ENCODE measurements at places on chromosomes 2 and 18.

DNA sequence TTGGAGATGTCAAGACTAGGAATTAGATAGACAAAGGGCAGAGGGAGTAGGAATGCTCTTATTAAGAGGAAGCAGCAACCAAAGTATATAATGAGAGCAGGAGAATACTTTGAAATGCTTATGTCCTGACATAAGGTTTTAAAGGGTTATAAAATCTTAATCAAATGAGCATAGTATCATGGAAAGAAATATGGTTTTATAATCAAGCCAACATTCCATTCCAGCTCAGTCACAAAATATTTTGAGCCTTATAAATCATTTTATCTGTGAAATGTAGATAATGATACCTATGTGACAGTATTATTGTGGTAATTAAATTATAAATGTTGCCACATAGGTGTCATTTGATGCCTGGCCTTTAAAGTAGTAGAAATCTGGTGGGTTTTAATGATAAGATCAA is 17.6 kb downstream of the VSNL1 start:
- H3K27ac ChIP-seq, result no peak overlapping the region
- H3K27me3 ChIP-seq, result no peaks in the 10 kb centered on the region
- H3K4me3 ChIP-seq, result no peak overlapping the region

DNA sequence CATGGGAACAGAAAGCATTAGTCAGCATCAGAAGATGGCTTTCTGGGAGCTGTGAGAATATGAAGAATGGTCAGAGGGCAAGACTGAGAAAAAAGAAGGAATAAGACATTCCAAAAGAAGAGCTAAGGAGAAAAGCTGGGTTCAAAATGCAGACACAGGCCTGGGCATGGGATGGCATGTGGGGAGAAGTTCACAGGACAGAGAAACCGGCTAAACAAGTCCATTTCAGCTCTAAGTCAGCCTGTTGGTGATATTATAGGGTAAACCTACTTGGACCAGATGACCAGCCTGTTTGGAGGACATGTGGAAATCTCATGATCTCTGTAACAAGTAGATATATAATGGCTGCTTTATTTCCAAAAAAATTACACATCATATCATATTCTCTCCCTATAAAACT is 91.7 kb upstream of the MEIS1 start:
- DNase-seq, result no peak
- H3K27me3 ChIP-seq, result no peaks in the 10 kb centered on the region
- no peaks in the 10 kb centered on the region for H3K4me1 ChIP-seq
- no peaks in the 10 kb centered on the region for H3K36me3 ChIP-seq

- H3K4me1 ChIP-seq, result peaks cover 32% of the 10 kb centered on the region
- H3K27me3 ChIP-seq, result no peaks in the 10 kb centered on the region
- H3K36me3 ChIP-seq, result no peaks in the 10 kb centered on the region
- H3K27ac ChIP-seq, result peak overlapping the region; percentile 65
- H3K4me3 ChIP-seq, result no peak overlapping the region
These were observed 66.7 kb downstream of the SPATS2L start for GRCh38 chr2:200373231-200373630.

GRCh38 chr2:128531856-128532255 is 213.2 kb upstream of the HS6ST1 start:
- H3K27ac ChIP-seq, result no peak overlapping the region
- no peaks in the 10 kb centered on the region for H3K4me1 ChIP-seq
- no peaks in the 10 kb centered on the region for H3K36me3 ChIP-seq

- DNase-seq, result no peak
- H3K4me1 ChIP-seq, result no peaks in the 10 kb centered on the region
- no peak overlapping the region for H3K27ac ChIP-seq
- no peaks in the 10 kb centered on the region for H3K36me3 ChIP-seq
- no peaks in the 10 kb centered on the region for H3K27me3 ChIP-seq
- no peak overlapping the region for H3K4me3 ChIP-seq
These were observed 41.0 kb downstream of the EPB41L5 start for GRCh38 chr2:120053891-120054290.

- no peak overlapping the region for H3K27ac ChIP-seq
- H3K4me1 ChIP-seq, result no peaks in the 10 kb centered on the region
- no peaks in the 10 kb centered on the region for H3K36me3 ChIP-seq
- no peaks in the 10 kb centered on the region for H3K27me3 ChIP-seq
- no peak overlapping the region for H3K4me3 ChIP-seq
These were observed 201.4 kb downstream of the TCF4 start for GRCh38 chr18:55386545-55386944.

GRCh38 chr2:241459520-241459919 is 48.9 kb downstream of the STK25 start:
- no peaks in the 10 kb centered on the region for H3K27me3 ChIP-seq
- no peak for DNase-seq
- H3K4me1 ChIP-seq, result no peaks in the 10 kb centered on the region
- no peak overlapping the region for H3K27ac ChIP-seq

DNA sequence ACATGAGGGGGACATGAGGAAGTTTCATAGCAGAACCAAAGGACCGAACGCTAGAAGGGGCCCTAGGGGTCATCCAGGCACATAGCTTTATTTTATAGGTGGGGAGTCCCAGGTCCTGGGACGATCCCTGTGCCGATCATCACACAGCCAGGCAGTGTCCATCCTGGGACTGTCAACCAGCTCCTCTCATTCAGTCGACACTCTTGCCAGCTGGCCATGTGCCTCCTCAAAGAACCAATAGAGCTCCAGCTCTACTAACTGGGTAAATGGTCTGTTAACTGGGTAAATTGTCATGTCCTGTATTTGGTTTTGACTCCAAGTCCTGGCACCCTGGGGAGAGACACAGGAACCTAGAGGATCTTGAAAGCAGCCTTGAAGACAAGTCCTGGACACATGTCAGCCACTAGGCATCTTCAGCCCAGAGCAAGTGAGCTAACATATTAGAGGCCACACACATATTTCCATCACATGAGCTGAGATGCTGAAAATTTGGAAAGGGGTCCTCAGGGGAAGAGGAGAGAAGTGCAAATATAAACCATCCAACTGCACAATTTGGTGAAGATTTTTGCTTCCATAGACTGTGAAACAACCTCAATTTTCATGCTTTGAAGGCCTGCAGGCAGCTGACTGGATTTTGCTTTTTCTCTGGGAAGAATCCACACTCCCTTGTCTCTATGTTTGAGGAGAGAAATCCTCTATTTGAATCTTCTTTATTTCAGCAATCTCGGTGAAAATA is 361.1 kb upstream of the SLC14A2 start:
- H3K4me1 ChIP-seq, result no peaks in the 10 kb centered on the region
- DNase-seq, result no peak
- no peaks in the 10 kb centered on the region for H3K36me3 ChIP-seq
- H3K27me3 ChIP-seq, result no peaks in the 10 kb centered on the region

- peaks cover 49% of the 10 kb centered on the region for H3K36me3 ChIP-seq
- no peaks in the 10 kb centered on the region for H3K27me3 ChIP-seq
- no peak for DNase-seq
- peak overlapping the region; percentile 84 for H3K4me3 ChIP-seq
- no peak overlapping the region for H3K27ac ChIP-seq
- peaks cover 16% of the 10 kb centered on the region for H3K4me1 ChIP-seq
These were observed 1.1 kb downstream of the RPL37A start for GRCh38 chr2:216499641-216500218.

DNA sequence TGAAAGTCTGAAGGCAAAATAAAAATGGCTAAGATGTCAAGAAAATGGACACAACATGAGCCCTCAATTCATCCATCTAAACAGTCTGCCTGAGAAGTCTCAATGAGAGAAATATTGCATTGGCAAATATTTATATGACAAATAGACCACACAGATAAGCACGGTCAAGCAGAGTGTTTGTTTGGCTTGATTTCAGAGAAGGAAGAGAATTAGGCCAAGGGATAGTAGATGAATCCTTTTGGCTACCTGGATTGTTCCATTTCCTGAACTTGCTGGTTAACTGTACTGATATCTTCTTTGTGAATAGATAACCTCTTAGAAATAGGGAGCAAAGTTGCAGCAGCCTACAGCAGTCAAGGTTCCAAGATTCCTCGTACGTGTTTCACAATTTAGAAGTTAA is 129.6 kb downstream of the RBMS1 start:
- H3K27me3 ChIP-seq, result no peaks in the 10 kb centered on the region
- no peaks in the 10 kb centered on the region for H3K4me1 ChIP-seq
- no peak overlapping the region for H3K4me3 ChIP-seq
- no peaks in the 10 kb centered on the region for H3K36me3 ChIP-seq

DNA sequence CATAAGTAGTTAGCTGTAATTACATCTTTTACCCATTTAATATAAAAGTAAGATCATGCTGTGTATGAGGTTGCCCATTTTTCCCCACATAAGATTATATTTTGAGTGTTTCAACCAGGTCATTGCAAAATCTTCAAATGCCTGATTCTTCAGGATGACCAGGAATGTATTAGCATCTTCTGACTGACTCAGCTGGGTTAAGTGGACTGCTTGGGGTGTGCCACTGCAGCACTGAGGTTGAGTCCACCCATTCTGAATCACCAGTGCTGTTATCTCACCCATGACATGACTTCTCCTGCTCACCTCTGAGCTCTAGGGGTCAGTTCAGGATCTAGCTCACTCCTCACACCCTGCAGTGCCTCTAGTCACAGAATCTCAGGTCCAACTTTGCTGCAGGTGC is 576.7 kb upstream of the ZEB2 start:
- H3K27ac ChIP-seq, result no peak overlapping the region
- no peaks in the 10 kb centered on the region for H3K36me3 ChIP-seq
- no peak overlapping the region for H3K4me3 ChIP-seq
- no peak for DNase-seq

DNA sequence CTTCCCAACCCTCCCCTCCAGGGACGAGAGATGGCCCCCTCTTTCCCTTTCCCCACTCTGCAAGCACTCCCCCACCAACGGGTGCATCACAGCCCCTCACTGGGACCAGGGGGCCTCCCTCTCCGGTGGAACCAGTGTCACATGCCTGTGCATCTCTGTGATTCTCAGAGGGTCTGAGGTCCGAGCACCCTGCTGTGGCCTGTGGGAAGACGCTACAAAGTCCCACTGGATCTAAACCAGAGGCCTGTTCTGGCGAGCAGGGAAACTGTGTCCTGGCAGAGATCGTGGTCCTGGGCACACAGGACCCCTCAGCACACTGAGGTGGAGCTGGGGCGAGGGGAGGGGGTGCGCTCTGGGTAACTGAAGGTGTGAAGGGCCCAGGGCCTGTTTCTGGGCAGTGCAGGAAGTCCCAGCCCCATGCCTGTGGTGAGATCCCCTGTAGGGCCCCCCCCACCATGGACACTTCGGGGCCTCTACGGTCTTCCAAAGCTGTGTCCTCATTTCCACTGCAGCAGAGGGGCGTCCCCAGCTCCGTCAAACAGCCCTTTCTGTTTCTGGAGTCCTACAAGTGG is 8.0 kb downstream of the SNORC start:
- no peak overlapping the region for H3K4me3 ChIP-seq
- no peaks in the 10 kb centered on the region for H3K27me3 ChIP-seq
- no peaks in the 10 kb centered on the region for H3K36me3 ChIP-seq
- peaks cover 4% of the 10 kb centered on the region for H3K4me1 ChIP-seq

- no peak overlapping the region for H3K27ac ChIP-seq
- peaks cover 86% of the 10 kb centered on the region for H3K27me3 ChIP-seq
- no peak overlapping the region for H3K4me3 ChIP-seq
- DNase-seq, result no peak
These were observed 3.3 kb upstream of the HOXD11 start for GRCh38 chr2:176103742-176104315.

DNA sequence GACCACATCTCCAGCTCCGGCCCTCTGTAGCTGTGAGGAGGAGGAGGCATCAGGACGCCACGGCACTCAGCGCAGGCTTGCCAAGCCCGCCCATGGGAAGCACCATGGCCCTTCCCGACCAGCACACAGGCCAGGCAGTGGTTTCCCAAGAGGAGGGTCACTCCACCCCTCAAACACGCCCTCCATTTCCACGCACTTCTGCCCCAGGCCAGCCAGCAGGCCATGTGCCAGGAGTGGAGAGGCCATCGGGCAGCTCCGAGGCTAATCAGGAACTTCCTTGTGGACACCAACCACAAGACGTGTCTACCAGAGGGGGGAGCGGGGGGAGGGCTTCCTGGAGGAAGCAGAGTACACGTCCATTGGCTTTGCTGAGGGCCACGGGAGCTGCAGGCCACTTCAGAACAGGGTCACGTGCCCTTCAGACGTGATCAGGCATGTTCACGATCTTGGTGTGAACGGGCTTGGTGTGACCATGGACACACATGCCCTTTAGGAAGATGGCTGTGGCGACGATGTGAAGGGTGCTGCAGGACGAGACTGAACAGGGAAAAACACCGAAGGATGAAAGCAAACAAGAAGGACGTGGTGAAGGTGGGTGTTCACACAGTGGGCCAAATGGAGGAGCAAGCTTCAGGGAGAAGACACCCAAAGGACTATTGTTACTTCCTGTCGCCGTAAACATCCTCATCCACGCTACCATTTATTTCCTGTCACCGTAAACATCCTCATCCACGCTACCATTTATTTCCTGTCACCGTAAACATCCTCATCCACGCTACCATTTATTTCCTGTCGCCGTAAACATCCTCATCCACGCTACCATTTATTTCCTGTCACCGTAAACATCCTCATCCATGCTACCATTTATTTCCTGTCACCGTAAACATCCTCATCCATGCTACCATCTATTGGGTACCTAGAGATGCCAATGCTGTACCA is 6.5 kb upstream of the MTERF4 start:
- H3K27ac ChIP-seq, result no peak overlapping the region
- no peaks in the 10 kb centered on the region for H3K27me3 ChIP-seq
- H3K36me3 ChIP-seq, result no peaks in the 10 kb centered on the region
- no peak for DNase-seq
- no peak overlapping the region for H3K4me3 ChIP-seq
- H3K4me1 ChIP-seq, result peaks cover under 1% of the 10 kb centered on the region

DNA sequence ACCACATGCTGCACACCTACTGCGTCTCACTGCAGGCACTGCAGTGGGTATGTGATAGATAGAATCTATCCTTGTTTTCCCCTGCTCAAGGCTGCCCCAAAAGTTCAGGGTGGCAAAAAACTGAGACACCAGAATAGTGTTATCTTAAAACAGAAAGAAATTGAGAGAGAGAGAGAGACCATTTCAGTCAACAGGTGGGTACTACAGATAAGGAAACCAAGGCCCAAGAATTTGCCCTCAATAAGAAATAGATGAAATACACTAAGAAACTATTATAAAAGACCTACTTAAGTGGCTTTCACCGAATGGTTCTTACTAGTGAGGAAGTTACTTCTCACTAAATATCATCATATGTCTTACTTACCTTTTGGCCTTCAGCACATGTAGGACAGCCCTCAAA is 27.9 kb downstream of the EPG5 start:
- H3K27me3 ChIP-seq, result no peaks in the 10 kb centered on the region
- H3K36me3 ChIP-seq, result peaks cover 8% of the 10 kb centered on the region
- no peak overlapping the region for H3K4me3 ChIP-seq
- H3K27ac ChIP-seq, result no peak overlapping the region

- no peaks in the 10 kb centered on the region for H3K4me1 ChIP-seq
- no peak overlapping the region for H3K27ac ChIP-seq
- DNase-seq, result no peak
- no peak overlapping the region for H3K4me3 ChIP-seq
- H3K27me3 ChIP-seq, result no peaks in the 10 kb centered on the region
- H3K36me3 ChIP-seq, result no peaks in the 10 kb centered on the region
These were observed 32.5 kb downstream of the AMER3 start for GRCh38 chr2:130787841-130788240.

- H3K27me3 ChIP-seq, result no peaks in the 10 kb centered on the region
- H3K36me3 ChIP-seq, result no peaks in the 10 kb centered on the region
- peaks cover 50% of the 10 kb centered on the region for H3K4me1 ChIP-seq
- H3K4me3 ChIP-seq, result no peak overlapping the region
These were observed 46.0 kb downstream of the LRRFIP1 start for GRCh38 chr2:237673130-237674001.
